Cardiac ventricle fibroblast (primary cell): ENCODE measurements at places on chromosomes 6 and 20. TPM values are rescaled to one million over a fixed set of nuclear protein-coding genes. Genes with fewer than 3 reads are reported as not detected.

The MAPK13 gene
- 4.8 and 5.6 TPM in 2 replicates for total RNA-seq

The C2 gene
- total RNA-seq, result 10.4 and 16.9 TPM in 2 replicates

The LY6G6F gene
- total RNA-seq, result not detected in 2 replicates

The CDH4 gene
- not detected in 2 replicates for total RNA-seq

The OR2W1 gene
- total RNA-seq, result not detected in 2 replicates

The CHMP4B gene
- total RNA-seq, result 64.1 and 64.3 TPM in 2 replicates

The CGA gene
- total RNA-seq, result not detected in 2 replicates

The SASH1 gene
- total RNA-seq, result 27.6 and 35.2 TPM in 2 replicates

The XKR7 gene
- not detected in 2 replicates for total RNA-seq

The SYTL3 gene
- total RNA-seq, result 0.15 and 0.37 TPM in 2 replicates

The ADAM33 gene
- 14.1 and 14.8 TPM in 2 replicates for total RNA-seq

The KHDRBS2 gene
- total RNA-seq, result not detected in 2 replicates

The MED20 gene
- total RNA-seq, result 20.7 and 21.6 TPM in 2 replicates

The FOXF2 gene
- 0.83 and 1.2 TPM in 2 replicates for total RNA-seq

The SLC17A1 gene
- total RNA-seq, result not detected in 2 replicates

The C6orf58 gene
- total RNA-seq, result 0.15 TPM in 1 of 2 replicates, not detected in the other

The TRIM31 gene
- total RNA-seq, result not detected in 2 replicates

The TMEM200A gene
- 0.98 and 1.00 TPM in 2 replicates for total RNA-seq

The BPIFB2 gene
- not detected in 2 replicates for total RNA-seq

The MOCS1 gene
- total RNA-seq, result 18.9 and 24.1 TPM in 2 replicates

The ZNF311 gene
- 0.20 and 0.56 TPM in 2 replicates for total RNA-seq

The UNC5CL gene
- not detected in 2 replicates for total RNA-seq

The EEF1A2 gene
- total RNA-seq, result not detected in 2 replicates

The SLC32A1 gene
- not detected in 2 replicates for total RNA-seq

The OGFRL1 gene
- total RNA-seq, result 8.9 and 11.3 TPM in 2 replicates

The COL20A1 gene
- not detected in 2 replicates for total RNA-seq

The OXT gene
- total RNA-seq, result not detected in 2 replicates

The CRISP3 gene
- not detected in 2 replicates for total RNA-seq

The PRPF6 gene
- total RNA-seq, result 52.2 and 56.1 TPM in 2 replicates

The LRRC1 gene
- total RNA-seq, result 1.3 and 1.8 TPM in 2 replicates

The ADISSP gene
- 20.7 and 23.2 TPM in 2 replicates for total RNA-seq

The CD24 gene
- total RNA-seq, result 0.12 and 0.15 TPM in 2 replicates

The DNMT3B gene
- 0.37 and 1.3 TPM in 2 replicates for total RNA-seq

The MCCD1 gene
- total RNA-seq, result not detected in 2 replicates

The GTSF1L gene
- total RNA-seq, result not detected in 2 replicates

The BPIFA1 gene
- not detected in 2 replicates for total RNA-seq

The PRDM1 gene
- total RNA-seq, result 0.62 and 3.1 TPM in 2 replicates

The KCNK16 gene
- total RNA-seq, result not detected in 2 replicates

The HLA-DRB5 gene
- not detected in 2 replicates for total RNA-seq

The PRR18 gene
- total RNA-seq, result 0.05 TPM in 1 of 2 replicates, not detected in the other

The PBOV1 gene
- not detected in 2 replicates for total RNA-seq

The CGAS gene
- 2.3 and 2.4 TPM in 2 replicates for total RNA-seq

The C6orf15 gene
- 0.49 TPM in 1 of 2 replicates, not detected in the other for total RNA-seq

The HLA-DRB1 gene
- 0.37 TPM in 1 of 2 replicates, not detected in the other for total RNA-seq
